LNCaP clone FGC (cell line): ENCODE measurements at places on chromosomes 3 and 15.
A peak's percentile ranks its signal among the peaks of the same experiment; 100 is the strongest.

GRCh38 chr15:39828374-39828931 lies 45.8 kb upstream of the FSIP1 start:
- no peak for DNase-seq

GRCh38 chr3:122510878-122511535 lies 3.7 kb downstream of the KPNA1 start:
- no peak for DNase-seq

GRCh38 chr3:144770915-144771351 lies 799.3 kb downstream of the DIPK2A start:
- no peak for DNase-seq

GRCh38 chr15:74403991-74404563 lies 29.7 kb downstream of the SEMA7A start:
- DNase-seq: no peak

DNA sequence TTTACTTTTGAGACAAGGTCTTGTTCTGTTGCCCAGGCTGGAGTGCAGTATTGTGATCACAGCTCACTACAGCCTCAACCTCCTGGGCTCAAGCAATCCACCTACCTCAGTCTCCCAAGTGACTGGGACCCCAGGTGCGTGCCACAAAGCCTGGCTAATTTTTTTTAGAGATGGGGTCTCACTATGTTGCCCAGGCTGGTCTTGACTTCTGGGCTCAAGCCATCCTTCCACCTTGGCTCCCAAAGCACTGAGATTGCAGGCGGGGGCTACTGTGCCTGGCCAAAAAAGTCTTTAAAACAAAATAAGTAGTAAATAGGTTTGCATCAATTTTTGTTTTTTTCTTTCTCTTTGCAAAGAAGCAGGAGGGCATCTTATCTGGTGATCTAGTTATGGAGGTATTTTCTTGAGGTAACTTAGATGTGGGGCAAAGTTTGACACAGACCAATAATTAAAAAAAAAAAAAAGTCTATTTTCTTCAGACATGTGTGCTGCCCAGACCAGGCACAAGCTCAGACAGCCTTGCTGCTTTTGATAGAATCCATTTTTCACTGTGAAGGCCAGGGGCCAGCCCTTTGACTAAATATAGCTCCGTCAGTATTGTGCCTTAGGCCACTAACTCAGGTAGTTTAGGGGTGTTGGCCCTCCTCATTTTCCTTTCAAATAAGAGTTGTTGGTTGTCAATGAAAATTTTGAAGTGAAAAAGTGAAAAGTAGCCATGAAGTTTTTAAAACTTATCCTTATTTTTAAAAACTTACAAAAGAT lies 2.5 kb downstream of the ARL6IP5 start:
- no peak for DNase-seq

GRCh38 chr15:98537516-98538060 lies 110.8 kb upstream of the IGF1R start:
- DNase-seq: peak; percentile 63

- no peak for DNase-seq
Measured at GRCh38 chr15:77287385-77287784, 132.5 kb downstream of the PEAK1 start.

DNA sequence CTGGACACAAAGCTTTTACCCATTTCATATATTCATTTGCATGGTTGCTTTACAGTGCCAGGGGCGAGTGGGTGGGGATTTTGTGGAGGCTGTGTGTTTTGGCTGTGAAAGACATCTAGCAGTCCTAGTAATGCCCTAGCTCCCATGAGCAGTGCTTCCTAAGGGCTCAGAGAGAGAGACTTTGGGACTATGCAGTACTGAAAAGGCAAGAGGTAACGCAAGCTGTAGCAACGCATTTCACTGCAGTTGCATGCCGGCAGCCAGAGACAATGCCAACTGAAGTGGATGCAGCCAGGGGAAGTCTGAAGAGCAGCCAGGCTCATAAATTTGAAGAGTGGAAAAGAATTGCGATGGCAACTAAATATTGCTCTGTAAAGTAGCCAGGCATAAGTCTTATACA lies 27.4 kb upstream of the ATP10A start:
- peak; percentile 8 for DNase-seq

GRCh38 chr15:31867536-31868442 lies 162.5 kb upstream of the CHRNA7 start:
- DNase-seq: peak; percentile 13

DNA sequence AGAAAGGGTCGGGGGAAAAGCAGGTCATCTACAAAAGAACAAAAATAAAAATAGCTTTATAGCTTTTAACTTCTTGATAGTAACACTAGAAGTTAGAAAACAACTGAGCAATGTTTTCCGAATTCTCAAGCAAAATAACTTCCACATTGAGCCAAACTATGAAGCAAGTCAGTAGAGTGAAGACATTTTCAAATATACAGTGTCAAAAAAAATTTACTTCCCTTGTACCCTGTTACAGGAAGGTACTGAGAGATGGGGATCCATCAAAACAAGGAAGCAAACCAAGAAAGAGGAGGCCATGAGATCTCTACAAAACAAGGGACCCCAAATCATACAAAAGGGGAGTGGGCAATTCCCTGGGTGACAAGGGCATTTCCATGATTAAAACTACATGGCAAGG lies 26.6 kb upstream of the STIMATE start:
- no peak for DNase-seq
